ENCODE measurements at places on chromosomes 3 and 15.

DNA sequence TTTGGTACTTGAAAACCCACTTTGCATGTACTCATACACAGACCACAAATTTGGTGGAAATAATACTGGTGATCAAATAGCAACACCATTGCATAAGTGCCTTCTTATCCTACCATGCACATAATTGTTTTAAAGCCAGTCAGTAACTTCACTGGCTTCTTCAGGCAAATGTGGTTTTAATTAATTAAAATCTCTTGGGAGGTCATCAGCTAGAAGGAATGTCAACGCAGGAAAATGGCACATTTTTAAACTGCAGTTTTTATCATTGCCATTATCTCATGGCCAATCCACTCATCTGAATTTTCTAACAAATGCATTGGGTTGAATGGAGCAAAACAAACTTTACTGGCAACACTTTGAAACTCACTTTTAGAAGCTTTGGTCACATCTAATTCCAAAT, 105.7 kb upstream of the ZPLD1 start:
- DNase-seq = no peak

DNA sequence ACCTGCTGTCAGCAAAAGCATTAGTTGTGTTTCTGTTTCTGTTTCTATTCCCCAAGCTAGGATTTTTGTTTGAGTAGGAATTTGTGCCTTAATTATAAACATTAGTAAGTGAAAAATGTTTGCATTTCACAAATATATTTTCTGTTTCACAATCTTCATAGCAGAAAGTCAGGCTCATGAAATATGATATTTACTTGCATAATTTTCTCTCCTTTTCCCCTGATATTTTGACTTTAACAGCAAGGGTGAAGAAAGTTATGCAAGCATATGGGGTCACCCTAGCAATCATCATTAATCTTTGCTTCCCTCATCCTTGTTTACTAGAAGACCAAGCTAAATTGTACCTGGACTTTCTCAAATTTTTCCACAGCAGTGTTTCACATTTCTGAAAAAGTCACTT, 140.3 kb upstream of the SEMA6D start:
- DNase-seq = peak; percentile 12

- no peak for DNase-seq
Observed at GRCh38 chr3:195867631-195868335, 40.6 kb downstream of the TNK2 start.

DNA sequence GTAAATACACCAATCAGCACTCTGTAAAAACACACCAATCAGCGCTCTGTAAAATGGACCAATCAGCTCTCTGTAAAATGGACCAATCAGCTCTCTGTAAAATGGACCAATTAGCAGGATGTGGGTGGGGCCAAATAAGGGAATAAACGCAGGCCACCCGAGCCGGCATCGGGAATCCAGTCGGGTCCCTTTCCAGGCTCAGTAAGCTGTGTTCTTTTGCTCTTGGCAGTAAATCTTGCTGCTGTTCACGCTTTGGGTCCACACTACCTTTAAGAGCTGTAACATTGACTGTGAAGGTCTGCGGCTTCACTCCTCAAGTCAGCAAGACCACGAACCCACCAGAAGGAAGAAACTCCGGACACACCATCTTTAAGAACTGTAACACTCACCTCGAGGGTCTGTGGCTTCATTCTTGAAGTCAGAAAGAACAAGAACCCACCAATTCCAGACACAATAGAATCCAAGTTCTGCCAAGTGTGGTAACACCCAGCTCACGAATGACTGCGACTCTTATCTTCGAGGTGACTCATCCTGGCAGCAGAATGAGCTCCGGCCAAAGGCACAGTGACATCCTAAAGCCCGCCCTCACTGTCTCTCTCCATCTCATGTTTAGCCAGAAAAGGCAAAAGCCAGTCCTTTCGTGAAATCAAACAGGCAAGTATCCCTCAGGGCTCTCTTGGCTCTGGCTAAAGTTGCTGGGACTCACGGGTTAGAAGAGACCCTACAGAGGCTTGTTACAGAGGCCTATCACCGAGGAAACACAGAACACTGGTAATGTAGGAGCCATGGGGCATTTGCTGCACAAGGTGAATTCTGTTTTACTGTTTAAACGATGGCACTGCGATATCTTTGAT, 155.2 kb downstream of the FAM43A start:
- peak; percentile 80 for DNase-seq

GRCh38 chr3:118641608-118642007, 393.0 kb downstream of the IGSF11 start:
- no peak for DNase-seq

GRCh38 chr15:101617390-101617965, 34.7 kb downstream of the TM2D3 start:
- peak; percentile 72 for DNase-seq

GRCh38 chr15:71656425-71656824, 153.9 kb upstream of the NR2E3 start:
- DNase-seq = no peak

- no peak for DNase-seq
Observed at GRCh38 chr3:88879905-88880304, 227.5 kb upstream of the EPHA3 start.

GRCh38 chr3:154778057-154778456, 302.1 kb upstream of the MME start:
- DNase-seq = no peak

GRCh38 chr3:24886501-24886900, 391.9 kb upstream of the THRB start:
- no peak for DNase-seq

DNA sequence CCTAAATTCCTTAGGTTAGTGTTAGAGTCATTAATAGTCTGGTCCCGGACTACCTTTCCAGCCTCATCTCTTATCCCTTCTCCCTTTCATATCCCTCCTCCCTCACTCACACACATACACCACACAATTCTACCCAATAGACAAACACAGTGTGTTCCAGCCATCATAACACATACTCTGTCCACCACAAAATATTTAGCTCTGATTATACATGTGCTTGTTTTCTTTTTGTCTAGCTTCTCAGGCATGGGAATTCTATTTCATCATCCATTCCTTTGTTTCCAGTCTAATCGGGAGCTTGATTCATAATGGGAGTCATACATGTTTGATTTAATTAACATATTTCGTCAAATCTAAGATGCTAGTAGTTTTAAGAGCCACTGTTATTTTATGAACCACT, 161.8 kb upstream of the BFSP2 start:
- peak; percentile 4 for DNase-seq

DNA sequence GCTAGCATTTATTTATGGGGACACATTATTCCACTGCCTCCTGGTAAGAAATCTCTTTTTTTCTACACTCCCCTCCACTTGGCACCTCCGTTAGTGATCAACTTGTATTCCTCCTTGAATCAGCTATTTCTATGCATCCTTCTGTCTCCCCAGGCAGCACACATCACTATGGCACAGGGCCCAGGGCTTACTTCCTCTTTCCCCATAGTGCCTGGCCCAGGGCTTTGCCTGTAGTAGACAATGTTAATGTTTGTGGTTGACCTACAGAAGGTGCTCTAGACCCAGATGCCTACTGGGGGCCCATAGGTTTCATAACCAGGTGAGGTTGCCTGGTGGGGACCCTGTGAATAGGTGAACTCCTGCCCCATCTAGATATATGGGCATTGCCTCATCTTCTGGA, 44.9 kb downstream of the EPHB1 start:
- no peak for DNase-seq

GRCh38 chr15:94546808-94547207, 315.4 kb downstream of the MCTP2 start:
- no peak for DNase-seq

DNA sequence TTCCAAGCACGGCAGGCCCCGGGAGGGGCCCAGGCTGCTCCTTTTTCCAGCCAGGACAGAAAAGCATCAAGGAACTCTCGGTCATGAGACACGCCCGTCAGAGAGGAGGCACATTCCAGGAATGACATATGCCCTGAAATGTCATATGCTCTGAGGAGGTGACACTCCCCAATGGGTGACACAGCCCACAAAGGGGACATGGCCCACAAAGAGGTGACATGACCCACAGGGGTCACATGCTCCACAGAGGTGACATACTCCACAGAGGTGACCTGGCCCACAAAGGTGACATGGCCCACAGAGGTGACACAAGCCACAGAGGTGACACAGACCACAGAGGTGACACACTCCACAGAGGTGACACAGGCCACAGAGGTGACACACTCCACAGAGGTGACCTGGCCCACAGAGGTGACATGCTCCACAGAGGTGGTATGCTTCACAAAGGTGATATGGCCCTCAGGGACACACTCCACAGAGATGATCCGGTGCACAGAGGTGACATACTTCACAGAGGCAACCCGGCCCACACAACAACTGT, 79.2 kb downstream of the ABHD5 start:
- DNase-seq = no peak

DNA sequence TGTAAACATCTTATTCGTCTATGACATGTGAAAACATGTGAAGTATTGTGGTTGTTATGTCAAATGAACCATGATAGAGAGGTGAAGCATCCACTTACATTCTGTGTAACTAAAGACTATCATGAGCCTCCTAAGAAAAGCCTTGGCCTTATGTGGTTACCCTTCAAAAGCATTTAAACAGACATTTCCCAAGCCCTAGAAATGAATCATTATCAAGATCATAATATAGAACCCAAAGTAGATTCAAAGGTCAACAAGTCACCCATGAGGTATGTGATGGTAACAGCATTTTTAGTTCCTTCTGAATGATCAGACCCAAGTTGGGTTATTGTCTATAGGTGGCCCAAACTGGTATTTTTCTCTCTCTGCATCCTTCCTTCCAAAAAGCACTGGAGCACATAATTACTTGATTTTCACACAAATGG, 408.0 kb downstream of the TBL1XR1 start:
- DNase-seq = no peak

DNA sequence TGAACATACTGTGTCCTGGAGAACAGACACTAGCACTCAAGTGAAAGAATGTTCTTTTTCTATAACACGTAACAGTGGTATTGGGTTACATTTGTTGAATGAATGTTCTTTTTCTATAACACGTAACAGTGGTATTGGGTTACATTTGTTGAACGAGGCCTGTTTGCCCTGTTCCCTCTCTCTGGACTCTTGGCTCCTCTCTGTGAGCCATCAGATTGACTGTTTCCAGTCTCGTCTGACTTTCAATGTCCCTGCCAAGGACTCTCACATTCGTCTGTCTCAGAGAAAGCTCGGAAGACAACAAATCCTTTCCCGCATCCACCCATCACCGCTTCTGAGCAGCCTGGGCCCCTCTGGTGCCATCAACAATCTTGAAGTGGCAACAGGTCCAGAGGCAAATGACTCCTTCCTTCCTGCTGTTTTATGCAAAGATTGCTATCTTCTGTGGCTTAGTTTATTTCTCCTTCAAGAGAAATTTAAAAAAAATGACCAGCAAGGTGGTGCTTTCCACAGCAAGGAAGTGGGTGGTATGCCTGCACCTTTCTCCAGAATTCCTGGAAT, 8.0 kb downstream of the TMEM45A start:
- DNase-seq = no peak

DNA sequence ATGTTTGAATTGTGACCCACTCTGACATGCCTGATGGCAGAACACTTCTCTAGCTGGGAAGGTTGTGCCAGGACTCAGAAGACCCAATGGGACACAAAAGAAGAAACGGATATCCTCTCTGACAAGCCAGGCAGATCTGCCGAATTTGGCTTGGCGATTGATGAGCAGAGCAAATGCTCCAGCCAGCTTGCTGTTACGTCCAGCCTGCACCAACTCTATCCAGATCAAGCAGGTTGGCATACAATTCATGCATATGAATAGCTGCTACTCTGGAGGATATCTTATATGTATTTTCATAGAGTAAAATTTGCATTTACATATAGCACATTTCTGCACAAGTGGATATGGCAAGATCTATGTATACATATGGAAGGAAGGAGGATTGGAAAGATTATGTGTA, 102.8 kb downstream of the PEX5L start:
- no peak for DNase-seq

GRCh38 chr3:142943870-142944269, 19.6 kb downstream of the PAQR9 start:
- DNase-seq = no peak

DNA sequence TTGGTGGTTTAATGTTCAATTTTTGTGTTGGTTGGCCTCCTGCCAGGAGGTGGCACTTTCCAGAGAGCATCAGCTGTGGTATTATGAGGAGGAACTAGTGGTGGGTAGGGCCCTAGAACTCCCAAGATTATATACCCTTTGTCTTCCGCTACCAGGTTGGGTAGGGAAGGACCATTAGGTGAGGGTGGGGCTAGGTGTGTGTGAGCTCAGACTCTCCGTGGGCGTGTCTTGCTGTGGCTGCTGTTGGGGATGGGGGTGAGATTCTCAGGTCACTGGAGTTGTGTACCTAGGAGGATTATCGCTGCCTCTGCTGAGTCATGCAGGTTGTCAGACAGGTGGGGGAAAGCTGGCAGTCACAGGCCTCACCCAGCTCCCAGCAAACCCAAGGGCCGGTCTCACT, 187.1 kb downstream of the DPH6 start:
- no peak for DNase-seq

DNA sequence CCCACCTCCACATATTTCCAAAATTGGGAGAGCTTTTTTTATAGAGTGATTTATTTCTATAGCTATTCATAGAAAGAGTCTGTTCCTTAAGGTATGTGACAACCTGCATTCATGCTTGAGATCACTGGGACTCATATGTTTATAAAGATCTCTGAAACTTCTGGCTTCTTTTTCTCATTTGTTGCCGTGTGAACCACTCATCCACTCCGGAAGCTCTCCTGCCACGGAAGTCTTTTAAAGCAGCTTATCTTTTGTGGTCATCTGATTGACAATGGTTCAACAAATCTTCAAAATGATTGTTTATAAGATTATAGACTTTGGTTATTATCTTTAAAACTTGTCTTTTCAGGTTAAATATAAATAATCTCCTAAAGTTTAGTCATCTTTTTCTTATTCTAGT, 260.5 kb downstream of the C3orf38 start:
- no peak for DNase-seq

DNA sequence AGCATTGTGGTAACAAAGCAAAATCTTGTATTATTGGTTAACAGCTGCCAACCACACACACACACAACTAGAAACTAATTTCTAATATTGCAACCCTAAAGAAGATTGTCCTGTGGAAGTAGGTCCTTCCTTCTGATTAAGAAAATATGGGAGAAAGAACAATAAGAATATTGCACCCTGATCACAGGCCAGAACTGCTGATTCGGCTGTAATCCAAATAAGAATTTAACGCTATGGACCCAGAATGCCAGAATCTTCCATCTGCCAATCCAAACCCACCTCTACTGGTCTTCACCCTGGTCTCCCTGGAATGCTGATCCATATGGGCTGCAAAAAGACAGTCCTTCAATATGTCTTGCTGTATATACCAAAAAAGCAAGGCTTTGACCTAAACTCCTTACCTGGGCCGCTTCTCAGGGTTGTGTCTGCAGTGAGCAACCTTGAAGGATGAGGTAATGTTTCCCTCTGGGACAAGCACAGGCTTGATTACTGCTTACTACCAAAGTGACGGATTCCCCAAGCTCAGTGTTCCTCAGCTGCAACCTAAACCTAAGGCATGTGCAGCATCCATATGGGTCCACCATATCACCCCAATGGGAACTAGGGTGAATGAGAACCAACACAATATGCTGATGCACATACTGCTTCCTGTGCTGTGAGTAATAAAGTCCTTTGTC, 8.0 kb downstream of the CCDC14 start:
- no peak for DNase-seq

GRCh38 chr3:108127301-108127988, 36.6 kb upstream of the CD47 start:
- no peak for DNase-seq
